ENCODE measurements at places on chromosomes 6 and 20.

- DNase-seq = no peak
Observed at GRCh38 chr20:60326821-60327220, 368.6 kb downstream of the CDH26 start.

DNA sequence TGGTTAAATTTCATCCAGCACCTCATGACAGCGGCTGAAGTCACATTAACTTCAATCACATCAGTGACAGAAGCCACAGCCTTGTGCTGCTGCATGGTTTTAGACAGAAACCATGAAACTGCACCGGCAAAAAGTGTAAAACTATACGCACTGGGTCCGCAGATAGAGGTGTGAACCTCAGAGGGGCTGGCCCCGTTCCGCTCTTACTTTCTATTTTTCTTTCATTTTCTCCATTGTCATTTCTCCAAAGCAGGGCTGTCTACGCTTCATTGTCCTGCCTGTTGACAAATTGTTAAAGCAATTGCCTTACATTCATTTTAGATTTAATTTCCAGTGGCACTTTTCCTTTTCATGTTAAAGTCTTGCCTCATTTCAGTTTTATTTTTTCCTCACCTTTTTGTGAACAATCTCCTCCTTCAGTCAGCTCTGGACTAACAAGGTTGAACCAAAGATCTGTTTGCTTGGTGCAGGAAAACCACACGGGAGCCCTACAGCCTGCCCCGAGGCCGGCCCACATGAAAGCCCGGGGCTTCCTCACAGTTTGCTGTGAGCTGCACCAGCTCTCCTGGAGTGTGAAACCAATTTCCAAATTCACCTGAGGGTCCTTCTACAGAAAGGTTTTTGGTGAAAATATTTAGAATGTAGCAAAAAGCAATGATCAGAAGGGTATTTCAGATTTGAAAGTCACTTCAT is 63.7 kb downstream of the PRR18 start:
- DNase-seq = no peak

DNA sequence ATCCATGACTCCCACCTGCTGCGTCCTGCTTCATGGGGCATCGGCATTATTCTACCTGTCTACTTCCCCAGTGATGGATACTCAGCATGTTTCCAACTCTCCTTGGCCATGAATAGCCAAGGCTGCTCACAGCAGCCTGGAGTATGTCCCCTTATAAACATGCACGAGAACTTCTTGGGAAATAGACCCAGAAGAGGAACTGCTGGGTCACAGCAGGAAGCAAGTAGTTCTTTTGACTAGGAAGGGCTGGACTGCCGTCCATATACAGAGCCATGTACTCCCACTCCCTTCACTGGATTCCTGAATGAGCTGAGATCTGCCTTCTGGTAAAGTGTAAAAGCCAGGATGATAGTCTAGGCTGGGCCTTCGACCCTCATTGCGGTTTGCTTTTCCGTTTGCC is 106.3 kb upstream of the KCNK16 start:
- DNase-seq = no peak

DNA sequence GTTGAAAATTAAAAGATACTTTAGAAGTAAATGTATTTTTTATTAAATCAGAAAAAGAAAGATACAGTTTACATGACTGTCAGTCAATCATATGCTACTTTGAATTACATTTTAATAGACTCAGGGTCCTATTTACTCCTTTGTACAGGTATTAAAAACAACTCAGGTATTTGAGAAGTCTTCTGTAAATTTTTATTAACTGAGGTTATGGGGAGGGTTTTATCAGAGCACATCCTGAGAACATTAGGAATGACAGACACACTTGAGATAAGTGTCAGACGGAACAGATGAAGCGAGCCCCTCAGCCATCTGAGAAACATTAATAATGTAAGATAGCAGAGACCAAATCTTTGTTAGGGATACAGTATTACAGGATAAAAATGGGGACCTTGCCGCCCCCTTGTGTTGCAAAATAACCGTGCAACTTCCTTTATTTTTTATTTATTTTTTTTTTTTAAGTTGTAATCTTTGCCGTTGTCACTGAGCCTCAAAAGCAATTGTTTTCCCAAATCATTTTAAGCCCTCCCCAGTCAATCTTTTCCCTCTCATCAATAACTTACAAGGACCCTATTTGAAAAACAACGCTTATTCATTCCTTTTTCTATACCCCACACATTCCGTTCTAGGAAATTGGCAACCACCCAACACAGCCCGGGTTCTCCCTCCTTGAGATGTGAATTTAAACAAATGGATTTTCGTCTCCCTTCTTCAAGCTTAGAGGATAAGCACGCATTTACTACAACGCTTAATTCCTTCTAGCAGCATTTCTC is 126.7 kb downstream of the BCAS1 start:
- DNase-seq = no peak

DNA sequence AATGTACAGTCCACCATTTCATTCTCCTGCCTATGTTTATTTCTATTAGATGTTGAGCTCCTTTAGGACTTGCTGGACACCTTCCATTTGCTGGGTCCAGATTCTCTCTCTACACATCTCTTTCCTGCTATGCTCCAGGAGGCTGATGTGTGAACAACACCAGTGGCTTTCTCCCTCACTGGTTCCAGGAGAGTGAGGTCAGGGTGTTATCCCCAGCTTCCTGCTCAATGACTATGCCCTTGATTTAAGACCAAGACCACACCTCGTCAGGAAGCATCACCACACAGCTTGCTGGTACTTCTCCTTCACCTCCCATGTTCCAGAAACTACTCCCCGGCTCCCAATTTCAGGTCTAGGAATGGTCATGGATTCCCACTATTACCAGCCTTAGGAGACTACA is 31.3 kb upstream of the E2F3 start:
- no peak for DNase-seq

DNA sequence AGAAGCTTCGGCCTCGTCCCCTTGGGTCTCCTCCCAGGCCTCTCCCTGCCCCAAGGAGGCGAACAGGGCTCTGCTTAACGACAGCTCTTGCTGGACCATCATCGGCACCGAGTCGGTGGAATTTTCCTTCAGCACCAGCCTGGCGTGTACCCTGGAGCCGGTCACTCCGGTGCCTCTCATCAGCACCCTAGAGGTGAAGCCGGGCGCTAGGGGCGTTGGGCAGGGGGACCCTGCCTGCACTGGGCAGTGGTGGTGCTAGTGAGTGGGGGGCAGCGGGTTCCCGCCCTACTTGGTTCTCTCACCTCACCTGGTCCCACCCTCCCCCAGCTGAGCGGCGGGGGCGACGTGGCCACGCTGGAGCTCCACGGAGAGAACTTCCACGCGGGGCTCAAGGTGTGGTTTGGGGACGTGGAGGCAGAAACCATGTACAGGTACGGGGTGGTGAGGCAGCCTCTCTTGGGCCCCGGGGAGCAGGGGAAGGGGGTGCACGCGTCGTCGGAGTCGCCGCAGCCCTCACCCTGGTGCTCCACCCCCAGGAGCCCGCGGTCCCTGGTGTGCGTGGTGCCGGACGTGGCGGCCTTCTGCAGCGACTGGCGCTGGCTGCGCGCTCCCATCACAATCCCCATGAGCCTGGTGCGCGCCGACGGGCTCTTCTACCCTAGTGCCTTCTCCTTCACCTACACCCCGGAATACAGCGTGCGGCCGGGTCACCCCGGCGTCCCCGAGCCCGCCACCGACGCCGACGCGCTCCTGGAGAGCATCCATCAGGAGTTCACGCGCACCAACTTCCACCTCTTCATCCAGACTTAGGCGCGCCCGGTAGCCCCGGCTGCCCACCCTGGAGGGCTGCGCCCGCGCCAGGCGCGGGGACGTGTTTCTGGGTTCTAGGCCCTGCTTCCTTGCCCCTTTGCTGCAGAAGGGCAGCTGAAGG is 8.3 kb upstream of the MATN4 start:
- no peak for DNase-seq

DNA sequence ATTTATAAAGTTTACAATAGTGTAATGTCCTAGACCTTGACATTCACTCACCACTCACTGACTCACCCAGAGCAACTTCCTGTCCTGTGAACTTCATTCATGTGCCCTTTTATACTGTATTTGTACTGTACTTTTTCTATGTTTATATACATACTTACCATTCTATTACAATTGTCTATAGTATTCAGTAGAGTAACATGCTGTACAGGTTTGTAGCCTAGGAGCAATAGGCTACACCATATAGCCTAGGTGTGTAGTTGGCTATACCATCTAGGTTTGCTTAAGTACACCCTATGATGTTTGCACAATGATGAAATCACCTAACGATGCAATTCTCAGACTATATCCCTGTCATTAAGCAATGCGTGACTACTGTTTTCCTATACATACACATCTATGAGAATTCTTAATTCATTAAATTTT is 17.5 kb downstream of the EDEM2 start:
- DNase-seq = no peak

- DNase-seq = no peak
Observed at GRCh38 chr20:3646067-3646440, 17.1 kb downstream of the GFRA4 start.

DNA sequence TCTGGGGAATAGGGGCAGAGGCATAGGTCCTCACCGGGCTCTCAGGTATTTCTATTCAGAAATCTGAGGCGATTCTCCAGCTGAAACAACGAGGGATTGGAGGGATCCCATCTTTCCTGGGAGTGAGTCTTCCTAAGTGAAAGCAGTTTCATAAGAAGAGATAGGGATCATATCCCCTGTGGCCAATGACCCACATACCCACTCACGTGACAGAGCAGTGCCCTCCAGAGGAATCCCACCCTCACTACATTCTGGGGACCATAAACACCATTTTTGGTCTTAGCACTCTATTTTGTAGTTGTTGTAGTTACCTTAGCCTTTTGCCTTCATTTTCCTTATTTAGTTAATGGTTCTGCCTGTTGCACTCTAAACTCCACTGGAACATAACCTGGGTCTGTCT is 121.1 kb downstream of the GPR63 start:
- DNase-seq = no peak

- DNase-seq = no peak
Observed at GRCh38 chr20:11686195-11686594, 231.5 kb upstream of the BTBD3 start.

DNA sequence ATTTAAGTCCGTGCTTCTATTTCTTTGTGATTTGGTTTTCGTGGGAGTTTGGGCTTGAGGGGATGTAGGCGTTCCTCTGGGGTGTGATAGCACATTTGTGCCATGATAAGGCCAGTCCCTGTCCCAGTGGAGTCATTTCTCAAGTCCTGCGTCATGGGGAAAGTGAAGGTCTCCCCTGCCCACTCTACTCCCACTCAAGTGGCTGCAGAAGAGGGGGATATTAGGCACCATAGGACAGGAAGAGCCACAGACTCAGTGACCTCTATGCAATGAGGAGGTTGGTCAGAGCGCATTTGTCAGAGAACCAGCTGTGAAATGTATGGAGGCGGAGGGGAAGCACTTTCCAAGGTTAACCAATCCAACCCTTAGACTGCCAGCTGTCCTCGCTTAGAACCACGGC is 51.9 kb upstream of the EDN1 start:
- DNase-seq = no peak

- DNase-seq = no peak
Observed at GRCh38 chr6:39214846-39215639, 14.2 kb downstream of the KCNK5 start.

DNA sequence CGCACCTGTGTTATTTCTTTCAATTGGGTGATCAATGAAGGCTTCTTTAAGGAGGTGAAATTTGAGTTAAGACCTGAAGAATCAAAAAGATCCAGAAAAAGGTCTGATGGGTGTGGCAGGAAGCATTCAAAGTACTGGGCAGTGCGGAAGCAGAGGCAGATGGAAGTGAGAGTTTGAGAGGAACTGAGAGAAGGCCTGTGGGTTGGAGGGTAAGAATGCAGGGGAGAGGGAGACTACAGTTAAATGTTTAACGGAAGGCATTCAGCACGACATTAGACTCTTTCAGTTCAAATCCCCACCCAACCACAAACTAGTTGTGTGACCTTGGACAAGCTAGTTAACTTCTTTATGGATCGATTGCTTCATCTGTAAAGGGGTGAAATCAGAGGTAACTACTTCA is 50.5 kb upstream of the GCM1 start:
- DNase-seq = no peak

DNA sequence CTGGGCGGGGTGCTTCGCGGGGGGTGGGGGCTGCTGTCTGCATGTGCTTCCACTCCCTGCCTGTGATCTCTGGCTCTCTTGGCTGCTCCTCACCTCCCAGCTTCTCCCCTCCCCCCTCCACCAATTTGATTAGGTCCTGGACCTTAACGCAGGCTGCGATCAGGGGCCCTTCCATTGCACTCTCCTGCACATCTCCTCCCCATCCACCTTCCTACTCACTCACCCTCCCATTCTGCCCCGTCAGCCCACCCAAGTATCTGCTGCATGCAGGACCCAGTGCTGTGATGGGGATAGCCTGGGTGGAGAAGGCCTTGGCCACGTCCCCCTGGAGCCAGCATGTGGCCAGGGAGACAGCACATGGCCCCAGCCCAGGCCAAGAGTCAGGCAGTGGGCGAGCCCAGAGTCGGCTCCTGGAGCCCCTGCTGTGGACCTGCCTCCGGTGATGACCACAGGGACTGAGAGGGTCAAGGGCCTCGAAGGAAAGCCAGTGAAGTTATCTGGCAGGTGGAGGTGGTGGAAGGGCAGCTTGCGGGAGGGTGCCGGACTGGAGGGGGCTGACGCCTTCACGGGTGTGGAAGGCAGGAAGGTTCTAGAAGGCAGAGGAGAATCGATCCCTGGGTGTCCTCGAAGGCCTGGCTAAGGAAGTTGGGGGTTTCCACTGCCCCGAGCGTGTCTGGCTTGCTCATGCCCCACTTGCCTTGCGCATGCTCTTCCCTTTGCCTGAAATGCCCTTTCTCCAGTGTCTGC is 40.7 kb downstream of the SRC start:
- DNase-seq = no peak

DNA sequence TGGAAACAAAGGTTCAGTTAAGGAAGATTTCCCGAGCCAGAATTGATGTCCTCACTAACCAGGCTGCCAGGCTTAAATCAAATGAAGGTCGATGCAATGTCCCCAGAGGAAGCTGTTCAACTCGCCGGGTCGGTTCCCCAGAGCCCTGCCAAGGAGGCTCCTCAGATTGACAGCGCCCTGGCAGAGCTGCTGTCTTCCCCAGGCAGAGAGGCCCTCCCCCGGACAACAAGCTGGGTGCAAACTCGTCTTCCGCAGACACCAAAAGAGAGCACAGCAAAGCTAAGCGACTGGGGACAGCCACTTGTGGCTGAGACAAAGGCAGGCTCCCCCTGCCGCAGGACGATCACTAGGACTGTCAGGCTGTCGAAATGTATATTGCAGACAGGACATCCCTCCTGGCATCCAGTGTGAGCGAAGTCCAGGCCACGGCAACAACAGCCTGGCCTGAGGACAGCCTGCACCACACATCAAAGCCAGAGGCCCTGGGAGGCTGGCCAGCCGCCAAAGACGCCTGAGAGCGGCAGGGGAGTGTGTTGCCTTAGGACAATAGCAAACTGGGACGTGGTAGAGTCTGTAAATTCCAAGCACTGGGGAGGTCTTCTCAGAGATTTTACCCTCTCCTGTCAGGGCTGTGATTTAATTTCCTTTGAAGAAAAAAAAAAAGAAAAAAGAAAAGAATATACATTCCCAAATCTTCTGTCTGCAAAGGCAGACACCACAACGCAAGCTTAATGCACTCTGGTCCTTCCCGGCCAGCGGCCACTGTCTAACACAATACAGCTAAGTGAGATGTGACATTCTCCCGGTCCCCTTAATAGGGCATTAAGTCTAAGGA is 99.1 kb downstream of the HIVEP2 start:
- DNase-seq = no peak

All from NCI-H1436 treated with DMSO at 0.1 percent for 48 hours (cell line).